MCF 10A (cell line): ENCODE measurements at places on chromosomes 4 and X. TPM values are rescaled to one million over a fixed set of nuclear protein-coding genes. Genes with fewer than 3 reads are reported as not detected.

Gene SPACA5
- not detected in 2 replicates for total RNA-seq

Gene MGAT4D
- not detected in 2 replicates for total RNA-seq

GRCh38 chrX:71438750-71439149 lies 72.6 kb downstream of the TAF1 start:
- DNase-seq, result no peak

DNA sequence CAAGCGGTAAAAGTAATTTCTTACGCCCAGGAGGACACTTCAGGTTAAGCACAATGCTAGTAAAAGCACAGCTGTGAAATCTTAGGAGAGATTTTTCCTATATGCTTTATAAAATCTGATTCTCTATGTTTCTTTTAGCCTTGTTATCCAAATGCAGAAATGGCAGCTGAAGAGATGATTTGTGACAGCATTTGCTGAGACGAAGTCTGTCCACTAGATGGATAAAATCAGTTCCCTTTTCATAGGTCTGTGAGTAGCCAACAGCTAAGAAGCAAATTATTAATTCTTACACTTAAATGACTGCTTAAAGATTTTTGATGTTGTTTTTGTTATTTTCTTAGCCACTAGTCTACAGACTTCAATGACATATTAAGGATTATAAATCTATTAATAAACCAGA lies 5.3 kb downstream of the GPM6A start:
- DNase-seq, result no peak

Gene BMP3
- not detected in 2 replicates for total RNA-seq

DNA sequence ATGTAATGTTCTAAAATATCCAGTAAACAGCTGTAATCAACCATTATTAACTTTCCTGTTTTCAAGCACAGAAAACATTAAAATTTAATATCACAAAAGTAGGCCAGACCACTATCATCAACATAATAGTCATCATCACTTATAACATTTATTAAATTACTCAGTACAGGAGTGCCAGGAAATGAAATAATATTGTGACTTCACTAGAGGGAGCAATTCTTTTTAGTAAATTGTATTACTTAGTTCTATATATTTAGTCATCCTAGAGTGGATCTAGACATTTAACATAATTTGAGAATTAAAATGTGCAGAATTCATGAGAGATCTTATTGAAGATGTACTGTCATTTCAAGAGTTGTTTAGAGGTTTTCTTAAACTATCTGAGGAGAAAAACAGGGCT lies 33.6 kb downstream of the PITX2 start:
- peak; percentile 5 for DNase-seq

Gene MAPK10
- total RNA-seq, result 4.7 and 5.3 TPM in 2 replicates

DNA sequence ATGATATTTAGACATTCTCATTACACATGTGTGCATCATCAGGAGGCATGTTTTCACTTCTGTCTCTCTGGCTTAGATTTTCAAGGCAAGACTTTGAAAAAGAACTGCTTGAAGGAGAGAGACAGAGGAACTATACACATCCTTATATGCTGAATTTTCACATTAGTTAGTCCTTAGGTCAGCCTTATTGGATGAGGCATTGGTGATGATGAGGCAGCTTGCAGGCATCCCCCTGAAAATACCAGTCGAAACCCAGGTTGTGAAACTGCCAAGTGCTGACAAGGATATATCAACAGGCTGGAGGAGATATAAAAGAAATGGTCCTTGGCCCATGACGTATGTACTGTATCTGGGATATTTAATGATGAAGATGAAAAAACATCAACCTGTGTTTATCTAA lies 297.2 kb upstream of the AADAT start:
- no peak for DNase-seq

Gene MAGEA8
- total RNA-seq, result not detected in 2 replicates
